ENCODE measurements at places on chromosomes 16 and 17.
A peak's percentile ranks its signal among the peaks of the same experiment; 100 is the strongest.

- DNase-seq: no peak
These were observed 335.3 kb downstream of the SNX29 start for GRCh38 chr16:12311877-12312276.

- DNase-seq: no peak
These were observed 10.9 kb downstream of the RAD51C start for GRCh38 chr17:58703137-58703915.

DNA sequence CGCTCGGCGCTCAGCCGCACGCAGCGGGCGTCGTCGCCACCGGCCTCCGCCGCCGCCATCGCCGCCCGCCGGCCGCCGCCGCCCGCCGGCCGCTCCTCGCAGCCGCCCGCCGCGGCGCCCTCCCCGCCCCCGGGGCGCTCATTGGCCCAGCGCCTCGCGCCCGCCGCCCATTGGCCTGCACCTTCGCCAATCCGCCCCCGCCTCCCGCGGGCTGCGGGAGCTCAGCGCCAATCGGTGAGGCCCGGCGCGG is at the start of gene PGP:
TSS of gene PGP (minus strand) at position 122 of the 250 bp plus-strand sequence. CDS start at position 59, 63 bp downstream.
- DNase-seq: no peak

DNA sequence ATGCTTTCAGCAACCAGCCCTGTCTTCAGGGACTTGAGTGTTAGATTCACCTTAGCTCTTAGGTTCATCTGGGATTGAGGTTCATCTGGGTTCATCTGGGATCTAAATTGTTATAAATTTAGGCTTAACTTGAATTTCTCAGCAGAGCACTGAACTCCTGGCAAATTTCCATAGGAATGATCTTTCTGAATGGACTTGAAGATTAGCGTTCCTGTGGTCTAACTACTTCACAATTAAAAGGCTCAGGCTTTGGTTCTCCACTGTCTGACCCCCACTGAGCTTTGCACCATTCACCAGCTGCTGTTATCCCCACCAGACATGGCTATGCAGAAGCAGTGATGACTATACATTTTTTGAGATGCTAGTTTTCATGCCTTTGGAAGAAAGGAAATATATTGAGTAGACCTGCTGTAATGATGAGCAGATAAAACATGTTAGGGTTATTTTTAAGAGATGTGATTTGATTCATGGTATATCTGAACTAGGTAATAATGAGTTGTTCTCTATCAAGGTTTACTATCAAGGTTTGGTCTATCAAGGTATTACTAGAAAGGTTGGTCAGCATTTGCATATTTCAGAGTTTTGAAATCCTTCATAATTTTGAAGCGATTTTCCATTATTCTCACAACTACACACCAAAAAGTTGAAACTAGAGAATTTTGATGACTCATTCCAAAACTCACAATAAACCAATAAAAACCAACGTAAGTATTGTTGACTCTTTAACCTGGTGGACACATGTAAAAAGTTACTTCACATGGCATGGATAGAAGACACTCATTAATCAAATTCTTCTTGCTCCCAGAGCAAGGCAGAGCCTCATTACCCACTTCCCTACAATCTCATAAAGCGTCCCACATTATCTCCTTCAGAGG is 71.7 kb downstream of the SNX11 start:
- DNase-seq: no peak

DNA sequence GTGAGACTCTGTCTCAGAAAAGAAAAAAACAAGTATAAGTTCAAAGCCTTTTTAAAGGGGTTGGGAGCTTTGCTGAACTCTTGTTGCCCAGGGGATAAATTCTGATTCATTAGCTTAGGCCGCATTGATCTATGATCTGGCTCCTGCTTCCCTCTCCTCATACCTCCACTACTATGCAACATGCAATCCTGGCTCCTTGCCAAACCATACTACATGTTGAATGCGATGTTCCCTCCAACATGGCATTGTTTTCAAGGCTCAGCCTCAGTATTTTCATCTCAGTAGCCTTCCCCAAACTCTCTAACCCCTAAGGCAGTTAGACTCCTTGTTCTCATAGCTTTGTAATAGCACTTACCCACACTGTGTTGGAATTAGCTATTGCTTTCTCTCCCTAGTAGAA is 6.2 kb downstream of the REXO5 start:
- no peak for DNase-seq

DNA sequence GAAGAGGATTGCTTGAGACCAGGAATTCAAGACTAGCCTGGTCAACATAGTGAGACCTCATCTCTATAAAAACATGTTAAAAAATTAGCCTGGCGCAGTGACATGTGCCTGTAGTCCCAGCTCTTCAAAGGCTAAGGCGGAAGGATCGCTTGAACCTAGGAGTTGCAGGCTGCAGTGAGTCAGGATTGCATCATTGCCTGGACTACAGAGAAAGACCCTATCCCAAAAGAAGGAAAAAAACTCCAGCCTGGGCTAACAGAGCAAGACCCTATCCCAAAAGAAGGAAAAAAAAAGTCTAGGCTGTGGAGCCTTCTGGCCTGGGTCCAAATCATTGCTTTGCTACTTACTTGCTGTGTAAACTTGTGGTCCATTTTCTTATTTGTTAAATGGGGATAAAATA is 4.9 kb downstream of the CCP110 start:
- DNase-seq: no peak

GRCh38 chr17:37088913-37089312 is 140.2 kb downstream of the AATF start:
- DNase-seq: no peak

DNA sequence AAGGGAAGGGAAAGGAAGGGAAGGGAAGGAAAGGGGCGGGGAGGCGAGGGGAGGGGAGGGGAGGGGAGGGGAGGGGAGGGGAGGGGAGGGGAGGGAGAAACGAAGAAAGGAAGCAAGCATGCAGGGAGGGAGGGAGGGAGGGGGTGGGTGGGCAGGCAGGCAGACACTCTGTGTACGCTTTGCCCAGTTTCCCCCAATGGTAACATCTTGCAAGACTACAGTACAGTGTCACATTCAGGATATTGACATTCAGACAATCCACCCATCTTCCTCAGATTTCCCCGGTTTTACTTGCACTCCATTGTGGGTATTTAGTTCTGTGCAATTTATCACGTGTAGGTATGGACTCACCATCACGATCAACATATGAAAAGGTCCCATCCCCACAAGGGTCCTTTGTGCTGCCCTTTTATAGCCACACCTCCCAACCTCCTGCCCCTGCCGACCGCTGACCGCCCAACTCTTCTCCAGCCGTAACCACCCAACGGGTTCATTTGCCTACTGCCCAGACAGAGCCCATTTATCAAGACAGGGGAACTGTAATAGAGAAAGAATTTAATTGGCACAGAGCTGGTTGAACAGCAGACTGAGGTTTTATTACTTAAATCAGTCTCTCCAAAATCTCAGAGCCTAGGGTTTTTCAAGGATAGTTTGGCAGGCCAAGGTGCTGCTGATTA is 91.4 kb upstream of the FA2H start:
- DNase-seq: no peak

GRCh38 chr17:2814481-2815341 is 18.5 kb downstream of the RAP1GAP2 start:
- DNase-seq: no peak

DNA sequence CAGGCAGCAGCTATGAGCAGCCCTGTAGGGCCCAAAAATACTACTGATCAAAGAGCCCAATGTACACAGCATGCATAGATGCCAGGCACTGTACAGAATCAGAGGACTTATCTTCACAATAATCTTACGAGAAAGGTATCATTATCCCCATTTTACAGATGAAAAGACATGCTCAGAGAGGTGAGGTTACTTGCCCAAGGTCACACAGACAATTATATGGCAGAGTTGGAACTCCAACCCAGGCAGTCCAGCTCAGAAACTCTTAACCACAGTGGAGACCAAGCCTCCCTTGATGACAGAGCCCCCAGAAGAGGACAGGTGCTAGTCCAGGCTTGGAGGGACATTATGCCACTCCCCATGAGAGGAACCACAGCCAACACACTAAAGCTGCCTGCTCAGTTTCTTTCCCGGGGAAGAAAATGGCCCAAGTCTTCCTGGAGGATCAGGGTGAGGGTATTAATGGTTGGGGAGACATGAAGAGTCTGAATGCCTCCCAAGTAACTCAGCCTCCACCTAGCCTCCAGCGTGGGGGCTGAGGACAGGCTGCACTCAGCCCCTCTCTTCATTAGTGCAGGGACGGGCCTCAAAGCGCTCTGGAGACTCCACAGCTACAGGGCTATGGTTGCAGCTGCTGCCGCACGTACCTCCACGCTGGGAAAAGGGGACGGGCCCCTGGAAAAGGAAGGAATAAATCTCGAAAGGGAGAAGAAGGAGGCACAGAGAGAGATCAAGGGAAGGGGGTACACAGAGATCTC is 826 bp downstream of the UNC119 start:
- peak; percentile 48 for DNase-seq

DNA sequence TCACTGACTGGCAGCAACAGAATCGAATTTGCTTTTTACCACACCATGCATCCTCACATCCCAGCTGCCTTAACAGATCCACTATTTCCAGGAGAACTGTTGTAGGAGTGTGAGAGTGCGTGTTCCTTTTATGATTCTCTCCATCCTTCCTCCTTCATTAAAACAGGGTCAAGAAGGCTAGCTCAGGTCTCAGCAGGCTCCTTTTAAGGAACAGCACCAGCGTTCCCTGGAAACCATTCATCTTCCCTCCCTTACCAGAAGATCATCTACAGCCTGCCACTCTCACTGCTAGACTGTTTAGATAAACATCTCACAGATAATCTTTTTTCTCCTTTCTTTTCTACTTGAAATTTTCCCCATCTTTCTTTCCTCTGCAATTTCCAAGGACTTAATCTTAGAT is 1531.9 kb upstream of the CDH8 start:
- DNase-seq: no peak

GRCh38 chr17:66580956-66581391 is 253.9 kb upstream of the CACNG5 start:
- peak; percentile 85 for DNase-seq

DNA sequence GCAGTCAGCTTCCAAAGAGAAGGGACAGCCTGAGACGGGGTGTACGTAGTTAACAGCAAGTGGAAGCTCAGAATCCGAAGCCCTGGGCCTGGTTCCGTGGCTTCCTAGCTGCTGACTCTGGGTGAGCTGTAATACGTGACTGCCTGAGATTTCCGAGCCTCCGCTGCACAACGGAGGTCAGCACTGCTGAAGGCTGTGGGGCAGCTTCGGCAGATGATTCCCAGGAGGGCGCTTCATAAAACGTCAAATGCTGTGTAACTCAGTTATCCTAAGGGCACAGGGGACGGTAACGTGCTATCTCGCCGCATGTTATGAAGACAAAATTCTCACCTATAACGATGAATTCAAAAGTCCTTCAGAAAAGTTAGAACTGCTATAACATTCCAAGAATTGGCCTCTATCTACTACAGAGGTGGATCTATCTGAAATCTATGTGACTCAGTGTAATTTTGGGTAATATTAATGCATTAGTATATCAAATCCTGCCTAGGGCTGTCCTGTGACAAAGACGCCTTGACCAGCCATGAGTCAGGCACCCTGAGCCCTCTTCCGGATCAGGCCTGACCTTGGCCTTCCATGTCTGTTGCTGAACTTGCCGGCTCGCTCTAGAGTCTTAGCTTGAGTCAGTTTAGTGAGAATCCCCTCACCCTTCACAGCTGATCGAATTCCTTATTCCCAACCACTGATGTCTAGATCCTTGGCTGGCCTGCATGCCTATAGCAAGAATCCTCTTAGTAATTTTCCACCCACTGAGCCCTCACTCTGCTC is 43.5 kb downstream of the MARF1 start:
- no peak for DNase-seq

- DNase-seq: no peak
These were observed 196.4 kb downstream of the CCDC182 start for GRCh38 chr17:57548421-57549410.

DNA sequence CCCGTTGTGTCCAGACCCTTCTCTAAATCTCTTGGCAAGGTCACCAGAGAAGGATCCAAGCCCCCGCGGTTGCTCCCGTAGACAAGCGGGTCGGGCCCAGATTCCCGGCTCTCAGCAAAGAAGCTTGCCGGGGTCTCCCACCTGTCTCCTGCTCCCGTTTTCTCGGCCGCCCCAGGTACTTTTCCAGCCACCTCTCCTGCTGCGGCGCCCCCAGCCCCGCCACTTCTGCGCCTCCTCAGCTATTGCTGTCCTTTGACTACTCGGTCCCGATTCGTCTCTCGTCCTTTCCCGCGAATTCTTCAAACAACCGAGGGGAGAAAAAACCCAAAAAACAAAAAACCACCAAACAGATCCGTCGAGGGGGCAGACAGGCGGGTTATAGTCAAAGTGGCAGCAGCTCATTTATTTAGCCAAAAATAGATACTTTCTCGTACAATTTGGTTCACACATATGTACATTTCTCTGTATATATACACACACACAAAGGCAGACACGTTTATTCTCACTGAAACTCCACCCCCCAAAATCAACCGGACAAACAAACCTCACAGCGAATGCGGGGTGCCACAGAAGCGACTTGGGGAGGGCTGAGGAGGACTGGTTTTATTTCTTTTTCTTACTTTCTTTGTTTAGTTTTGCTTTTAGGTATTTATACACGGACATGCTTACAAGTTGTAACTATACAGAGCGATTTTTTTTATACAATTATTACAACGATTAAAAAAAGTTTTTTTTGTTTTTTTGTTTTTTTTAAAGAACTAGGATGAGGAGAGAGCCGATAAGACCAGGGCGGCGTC is 3.5 kb downstream of the IRX3 start:
- DNase-seq: no peak

DNA sequence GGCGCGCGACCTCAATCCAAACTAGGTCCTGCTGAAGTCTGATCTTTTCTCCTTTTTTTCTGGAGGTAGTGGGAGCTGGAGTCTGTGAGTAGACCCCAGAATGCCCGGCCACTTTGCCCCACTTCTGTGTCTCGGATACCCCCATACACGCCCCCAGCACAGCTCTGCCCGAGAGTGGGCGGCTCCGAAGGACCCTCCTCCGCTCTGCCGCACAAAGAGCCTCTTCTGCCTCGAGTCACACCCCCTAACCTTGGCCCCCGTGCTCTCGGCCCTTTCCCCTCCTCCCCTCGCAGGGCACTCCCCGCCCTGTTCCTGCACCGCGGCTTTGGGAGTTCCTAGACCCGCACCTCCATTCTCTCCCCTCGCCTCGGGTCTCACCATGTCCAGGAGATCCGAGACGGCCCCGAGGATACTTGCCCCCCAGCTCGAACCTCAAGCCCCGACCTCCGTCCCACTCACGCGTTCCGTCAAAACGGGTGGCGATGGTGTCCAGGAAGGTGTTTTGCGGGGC is 476 bp downstream of the KCNH4 start:
- no peak for DNase-seq

DNA sequence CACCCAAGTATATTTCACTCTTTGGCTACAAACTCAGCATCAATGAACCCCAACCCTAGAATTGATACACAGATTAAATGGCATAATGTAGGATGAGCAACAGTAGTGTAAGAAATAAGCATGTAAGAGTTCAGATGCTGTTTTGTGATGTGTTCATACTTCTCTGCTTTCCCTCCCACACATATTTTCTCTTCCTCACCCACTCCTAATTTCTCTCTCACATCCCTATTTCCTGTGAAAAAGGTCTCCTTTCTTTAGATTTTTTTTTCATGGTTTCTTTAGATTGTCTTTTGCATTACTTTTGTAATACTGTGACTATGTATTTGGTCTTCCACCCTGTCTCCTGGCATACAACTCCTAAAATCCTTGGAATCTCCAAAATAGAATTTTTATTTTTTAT is 21.7 kb downstream of the CREBBP start:
- no peak for DNase-seq
